ENCODE measurements at places on chromosomes 6 and 20.

- no peak for DNase-seq
These were observed 64.1 kb upstream of the DDR1 start for GRCh38 chr6:30820193-30820592.

- no peak for DNase-seq
These were observed 154.0 kb downstream of the JARID2 start for GRCh38 chr6:15399641-15400470.

DNA sequence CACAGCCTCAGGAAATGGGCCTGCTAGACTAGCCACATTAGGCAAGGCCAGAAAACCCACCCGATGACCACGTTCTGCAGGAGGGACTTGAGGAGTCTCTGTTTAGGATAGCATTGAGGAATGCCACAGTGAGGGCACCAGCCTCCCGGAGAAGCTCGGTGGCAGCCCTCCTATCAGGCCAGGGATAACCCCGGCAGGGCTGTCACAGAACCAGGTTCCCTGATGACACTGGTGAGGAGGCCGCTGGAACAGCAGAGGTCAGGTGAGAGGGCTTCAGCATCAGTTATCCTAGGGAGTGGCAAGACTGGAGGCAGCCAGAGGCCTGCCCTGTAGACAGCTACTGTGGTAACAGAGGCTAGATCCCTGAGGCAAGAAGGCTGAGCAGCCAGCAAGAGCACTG, 157.6 kb downstream of the MYLK4 start:
- DNase-seq, result no peak

DNA sequence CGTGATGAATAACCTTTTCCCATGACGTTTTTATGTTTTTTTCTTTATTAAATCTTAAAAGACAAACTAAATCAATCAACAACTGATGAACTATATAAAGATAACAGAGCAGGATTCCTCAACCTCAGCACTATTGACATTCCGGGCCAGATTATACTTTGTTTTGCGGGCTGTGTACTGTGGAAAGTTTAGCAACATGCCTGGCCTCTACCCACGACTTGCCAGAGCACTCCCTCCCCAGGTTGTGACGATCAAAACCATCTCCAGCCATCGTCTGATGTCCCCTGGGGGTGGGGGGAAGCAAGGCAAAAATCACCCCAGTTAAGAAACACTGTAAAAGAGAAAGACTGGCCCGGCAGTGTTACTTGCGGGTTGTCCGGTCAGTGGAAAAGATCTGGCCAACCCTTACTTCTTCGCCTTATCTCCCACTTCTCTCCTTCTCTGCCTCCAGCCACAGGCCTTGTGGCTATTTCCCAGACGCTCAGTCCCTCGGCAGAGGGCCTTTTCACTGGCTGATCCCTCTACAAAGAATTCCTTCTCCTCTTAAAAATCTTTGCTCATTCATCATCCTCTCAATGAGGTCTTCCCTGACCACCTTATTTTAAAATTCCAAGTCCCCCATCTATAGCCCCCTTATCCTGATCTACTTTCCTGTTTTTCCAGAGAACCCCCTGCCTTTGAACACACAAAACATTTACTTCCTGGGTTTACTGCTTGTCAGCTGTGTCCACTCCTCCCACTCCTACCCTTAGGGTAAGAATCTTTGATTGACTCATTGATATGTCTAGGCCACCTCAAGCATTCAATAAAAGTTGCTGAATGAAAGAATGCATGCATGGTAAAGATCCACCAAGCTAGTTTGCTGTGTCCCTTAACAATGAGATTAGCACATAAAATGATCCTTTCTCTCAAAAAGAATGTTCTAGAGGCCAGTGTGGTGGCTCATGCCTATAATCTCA, 14.7 kb upstream of the RAB22A start:
- no peak for DNase-seq

DNA sequence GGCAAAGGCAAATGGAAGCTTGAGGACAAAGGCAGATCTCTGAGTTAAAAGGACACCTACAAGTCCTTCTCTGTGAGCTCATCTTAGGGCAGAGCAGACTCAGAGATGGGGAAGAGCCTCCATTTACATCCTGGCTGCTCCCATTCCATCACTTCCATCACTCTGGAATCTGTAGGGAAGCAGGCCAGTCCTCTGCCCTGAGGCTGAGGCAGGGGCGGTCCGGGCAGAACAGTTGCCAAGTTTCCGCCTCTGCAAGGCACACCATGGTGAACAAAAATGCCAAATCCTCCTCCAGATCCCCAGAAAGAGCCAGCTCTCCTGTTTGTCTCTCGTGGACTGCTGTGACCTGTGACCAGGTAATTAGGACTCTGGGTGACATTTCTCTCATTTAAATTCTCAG, 209.6 kb upstream of the SSTR4 start:
- no peak for DNase-seq

- DNase-seq, result no peak
These were observed 871.6 kb upstream of the GJE1 start for GRCh38 chr6:141261016-141261671.

DNA sequence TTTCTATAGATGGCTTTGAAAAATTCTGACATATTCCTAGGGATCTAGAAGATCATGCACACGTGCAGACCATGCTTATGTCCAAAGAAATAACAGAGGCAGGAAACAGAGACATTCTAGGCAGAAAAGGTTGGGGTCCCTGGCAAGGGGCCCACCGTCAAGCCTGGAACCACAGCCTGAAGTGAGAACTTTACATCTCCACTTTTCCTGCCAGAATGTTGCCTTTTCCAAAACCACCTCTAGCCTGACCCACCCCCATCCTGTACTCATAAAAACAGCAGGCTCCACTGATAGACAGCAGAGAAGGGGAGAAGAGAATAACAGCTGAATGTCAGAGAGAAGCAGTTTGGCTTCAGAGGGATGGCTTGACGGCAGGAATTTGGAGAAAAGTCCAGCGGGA, 257.3 kb upstream of the NT5E start:
- no peak for DNase-seq

DNA sequence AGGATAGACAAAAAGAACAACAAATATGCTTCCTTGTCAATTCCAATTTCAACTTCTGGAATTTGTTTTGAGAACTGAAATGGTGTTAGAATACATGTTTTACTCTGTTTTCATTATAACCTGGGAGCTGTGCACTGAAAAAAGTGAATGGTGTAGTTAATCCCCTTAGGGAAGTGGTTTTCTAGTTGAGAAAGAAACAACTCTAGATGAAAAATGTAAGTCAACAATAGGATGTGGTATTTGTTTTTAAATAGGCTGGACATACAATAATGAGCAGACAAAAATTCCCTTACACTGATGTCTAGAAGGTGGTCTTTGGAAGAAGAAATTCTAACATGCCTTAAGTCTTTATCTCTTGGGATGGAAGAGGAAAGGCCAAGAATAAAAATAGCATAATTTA, 59.9 kb upstream of the TINAG start:
- no peak for DNase-seq

GRCh38 chr6:155317186-155317585, 2.9 kb upstream of the TFB1M start:
- DNase-seq, result no peak

DNA sequence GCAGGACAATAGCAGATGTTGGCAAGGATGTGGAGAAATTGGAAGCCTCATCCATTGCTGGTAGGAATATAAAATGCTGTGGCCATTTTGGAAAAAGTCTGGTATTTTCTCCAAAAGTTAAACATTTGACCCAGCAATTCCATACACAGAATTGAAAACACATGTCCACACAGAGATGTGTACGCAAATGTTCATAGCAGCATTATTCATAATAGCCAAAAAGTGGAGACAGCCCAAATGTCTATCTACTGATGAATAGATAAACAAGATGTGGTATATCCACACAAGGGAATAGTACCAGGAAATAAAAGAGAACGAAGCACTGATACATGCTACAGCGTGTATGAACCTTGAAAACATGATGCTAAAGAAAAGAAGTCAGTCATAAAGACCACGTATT, 40.5 kb downstream of the CFAP61 start:
- DNase-seq, result no peak

DNA sequence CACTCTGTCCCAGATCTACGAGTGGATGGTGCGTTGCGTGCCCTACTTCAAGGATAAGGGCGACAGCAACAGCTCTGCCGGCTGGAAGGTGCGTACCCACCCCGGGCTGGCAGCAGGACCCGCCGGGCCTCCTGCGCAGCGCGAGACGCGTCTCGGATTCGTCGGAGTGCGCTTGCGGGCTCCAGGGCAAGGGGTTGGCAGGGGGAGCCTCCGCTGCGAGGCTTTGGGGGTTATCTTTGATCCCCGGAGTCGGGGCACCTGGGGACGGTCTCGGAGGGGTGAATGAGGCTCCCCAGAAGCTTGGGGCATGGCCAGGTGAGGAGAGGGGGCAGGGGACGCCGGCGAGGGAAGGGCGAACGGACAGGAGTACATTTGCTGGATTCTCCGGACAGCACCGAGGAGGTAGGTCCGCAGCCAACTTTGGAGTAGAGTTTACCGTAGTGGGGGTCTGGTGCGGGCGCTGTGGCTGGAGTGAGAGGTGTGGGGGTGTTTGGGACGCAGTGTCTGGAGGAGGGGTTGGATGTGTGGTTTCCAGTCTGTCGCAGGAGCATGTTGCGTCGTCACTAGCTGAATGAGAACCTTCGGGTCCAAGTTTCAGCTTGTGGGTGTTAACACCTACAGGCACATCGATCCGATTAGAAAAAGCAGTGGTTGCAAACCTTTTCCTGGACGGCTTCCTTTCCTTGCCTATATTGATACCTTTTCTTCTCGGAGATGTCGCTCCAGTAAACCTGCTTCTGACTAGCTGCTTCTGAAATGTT, 1.2 kb downstream of the FOXO3 start:
- DNase-seq, result no peak

GRCh38 chr6:151388997-151389617, 2.3 kb downstream of the ZBTB2 start:
- no peak for DNase-seq

DNA sequence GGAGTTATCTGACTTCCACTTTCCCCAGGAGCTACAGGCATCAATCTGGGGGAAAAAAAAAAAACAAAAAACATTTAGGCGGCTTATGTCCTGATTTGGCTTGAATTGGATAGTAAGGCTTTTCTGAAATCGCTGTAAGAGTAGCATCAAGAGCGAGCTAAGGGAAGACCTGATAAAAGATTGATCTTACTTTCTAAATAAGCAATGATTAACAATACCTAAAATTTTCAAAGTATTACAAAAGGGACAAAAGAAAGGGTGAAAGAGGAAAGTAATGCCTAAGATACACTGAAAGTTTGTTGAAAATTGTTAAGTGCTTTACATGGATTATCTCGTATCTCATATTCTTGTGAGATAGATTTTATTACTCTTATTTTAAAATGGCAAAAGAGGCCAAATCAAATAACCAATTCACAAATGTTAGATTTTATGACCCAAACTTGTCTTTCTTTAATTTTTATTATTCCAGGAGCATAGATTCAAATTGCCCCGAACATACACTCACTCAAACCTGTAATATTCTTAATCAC, 106.4 kb upstream of the PRSS16 start:
- DNase-seq, result no peak

DNA sequence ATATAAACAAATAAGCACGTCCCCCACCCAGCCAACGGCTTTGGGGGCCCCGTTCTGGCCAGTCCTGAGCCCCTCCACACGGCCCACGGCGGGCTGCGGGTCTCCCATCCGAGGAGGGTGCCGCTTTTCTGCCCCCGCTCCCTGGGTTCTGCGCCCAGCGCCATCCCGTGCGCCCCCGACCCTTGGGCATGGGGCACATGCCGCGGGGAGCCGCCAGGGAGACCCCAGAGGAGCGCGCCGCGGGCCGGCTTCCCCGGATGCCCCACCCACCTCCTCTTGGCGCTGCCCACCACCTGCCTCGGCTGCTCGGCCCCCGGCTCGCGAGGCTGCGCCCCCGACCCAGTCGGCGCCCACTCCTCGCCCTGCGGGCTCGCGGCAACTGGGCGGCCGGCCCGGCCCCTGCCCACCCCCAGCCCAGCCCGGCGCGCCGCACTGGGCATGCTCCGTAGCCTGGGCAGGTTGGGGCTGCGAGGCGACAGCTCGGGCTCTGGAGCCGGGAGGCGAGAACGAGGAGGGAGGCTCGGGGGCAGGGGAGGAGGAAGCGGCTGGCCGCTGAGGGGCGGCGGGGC, 570 bp upstream of the PLCB4 start:
- no peak for DNase-seq

GRCh38 chr20:44426879-44427790, 48.5 kb upstream of the TTPAL start:
- DNase-seq, result no peak

- DNase-seq, result no peak
These were observed 32.9 kb upstream of the LGSN start for GRCh38 chr6:63352544-63353285.

DNA sequence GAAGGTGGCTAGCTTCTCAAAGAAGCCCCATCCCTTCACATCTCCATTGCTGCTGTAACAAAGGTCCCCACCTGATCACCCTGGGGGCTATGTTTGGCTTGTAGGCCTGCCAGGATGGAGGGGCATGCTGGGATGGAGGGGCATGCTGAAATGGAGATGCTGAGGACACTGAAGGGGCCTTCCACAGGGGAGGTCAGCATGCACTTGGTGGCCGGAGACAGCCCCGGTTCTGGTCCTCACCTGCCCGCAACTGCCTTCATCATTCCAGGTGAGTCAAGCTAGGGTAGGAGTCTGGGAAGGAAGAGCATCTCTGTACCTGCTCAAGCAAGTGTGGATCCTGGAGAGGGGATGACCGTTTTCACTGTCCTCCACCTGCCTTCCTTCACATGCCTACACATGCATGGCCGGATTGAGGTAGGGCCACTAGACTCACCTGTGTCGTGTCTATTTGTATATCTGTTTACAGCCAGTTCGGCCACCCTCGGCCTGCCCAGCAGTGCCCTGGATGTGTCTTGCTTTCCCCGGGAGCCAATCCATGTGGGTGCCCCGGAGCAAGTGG, 6.0 kb downstream of the L3MBTL1 start:
- no peak for DNase-seq

GRCh38 chr6:137224799-137225198, 5.6 kb upstream of the IFNGR1 start:
- no peak for DNase-seq

DNA sequence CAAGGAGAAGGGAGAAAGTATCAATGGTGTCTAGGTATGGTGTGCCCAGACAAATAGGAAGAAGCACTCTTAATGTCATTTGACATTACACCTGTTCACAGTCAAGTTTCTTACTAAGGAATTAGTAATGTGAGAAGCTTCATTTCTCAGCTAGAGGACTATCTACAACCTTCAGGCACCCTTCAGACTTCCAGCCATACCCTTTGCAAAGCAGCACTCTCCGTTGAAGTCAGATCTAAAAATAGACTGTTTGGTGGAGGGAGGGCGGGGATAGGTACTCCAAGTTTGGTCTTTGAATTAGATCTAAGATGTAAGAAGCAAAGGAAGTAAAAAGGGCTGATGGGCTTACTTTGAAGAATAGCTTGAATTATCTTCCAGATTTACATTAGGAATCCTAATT, 311.1 kb downstream of the SLC35F1 start:
- no peak for DNase-seq

DNA sequence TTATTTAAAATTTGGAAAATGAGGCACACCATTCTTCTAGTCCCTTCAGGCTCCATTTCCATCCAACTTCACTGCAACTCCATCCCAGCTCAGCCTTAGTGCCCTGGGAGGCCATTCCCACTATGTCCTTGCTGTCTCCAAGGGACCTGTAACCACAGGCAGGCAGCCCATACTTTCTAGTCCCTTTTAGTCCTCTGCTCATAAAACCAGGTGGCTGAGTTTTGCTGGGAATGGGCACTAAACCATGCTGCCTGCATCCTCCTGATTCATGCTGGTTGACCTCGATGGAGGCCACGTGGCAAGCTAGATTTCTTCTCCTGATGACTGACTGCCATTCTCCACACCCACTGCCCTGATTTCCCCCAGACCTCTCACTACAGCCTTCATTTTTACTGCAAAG, 27.5 kb upstream of the MYMX start:
- DNase-seq, result no peak
